ENCODE measurements at places on chromosomes 2 and 18.

DNA sequence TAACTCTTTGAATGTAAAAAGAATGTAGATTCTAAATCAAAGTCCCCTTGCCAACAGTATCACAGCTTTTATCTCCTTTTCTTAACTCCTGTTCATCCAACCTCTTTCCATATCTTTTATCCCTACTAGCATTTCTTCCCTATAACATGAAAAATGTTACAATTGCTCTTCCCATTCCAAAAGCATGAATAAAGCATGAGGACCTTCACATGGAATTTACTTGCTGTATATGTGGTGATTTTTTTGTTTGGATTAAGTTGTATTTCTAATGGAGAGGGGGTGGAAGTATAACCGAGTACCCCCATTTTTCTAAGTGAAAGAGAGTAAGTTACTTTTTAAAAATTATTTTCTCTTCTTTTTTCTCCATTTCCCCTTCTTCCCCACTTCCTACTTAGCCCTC is 94.9 kb upstream of the RBBP8 start:
- no peak for DNase-seq

- no peak for DNase-seq
Measured at GRCh38 chr2:148974095-148974494, 64.4 kb upstream of the LYPD6B start.

GRCh38 chr2:220572385-220572784 is 945.0 kb downstream of the SLC4A3 start:
- no peak for DNase-seq

DNA sequence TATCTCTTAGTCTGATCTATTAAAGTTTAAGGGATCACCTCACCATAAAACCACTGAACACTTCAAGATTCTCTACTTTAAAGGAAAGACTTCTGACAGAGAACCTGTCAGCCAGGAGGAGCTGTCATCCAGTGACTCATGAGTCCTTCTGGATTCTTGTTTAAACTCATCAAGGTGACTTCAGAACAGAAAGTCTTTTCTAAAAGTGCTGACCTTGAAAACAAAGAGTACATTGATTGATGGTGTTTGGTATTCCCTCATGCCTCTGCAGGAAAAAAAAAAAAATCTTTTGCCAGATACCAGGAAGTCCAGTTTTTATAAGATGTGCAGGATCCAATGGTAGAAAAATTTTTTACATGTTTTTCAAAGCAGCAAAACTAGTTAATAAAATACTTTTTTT is 12.3 kb downstream of the DSG2 start:
- no peak for DNase-seq

GRCh38 chr2:173150087-173150486 is 74.4 kb downstream of the MAP3K20 start:
- DNase-seq: no peak

GRCh38 chr2:212037062-212037461 is 501.5 kb downstream of the ERBB4 start:
- DNase-seq: no peak

DNA sequence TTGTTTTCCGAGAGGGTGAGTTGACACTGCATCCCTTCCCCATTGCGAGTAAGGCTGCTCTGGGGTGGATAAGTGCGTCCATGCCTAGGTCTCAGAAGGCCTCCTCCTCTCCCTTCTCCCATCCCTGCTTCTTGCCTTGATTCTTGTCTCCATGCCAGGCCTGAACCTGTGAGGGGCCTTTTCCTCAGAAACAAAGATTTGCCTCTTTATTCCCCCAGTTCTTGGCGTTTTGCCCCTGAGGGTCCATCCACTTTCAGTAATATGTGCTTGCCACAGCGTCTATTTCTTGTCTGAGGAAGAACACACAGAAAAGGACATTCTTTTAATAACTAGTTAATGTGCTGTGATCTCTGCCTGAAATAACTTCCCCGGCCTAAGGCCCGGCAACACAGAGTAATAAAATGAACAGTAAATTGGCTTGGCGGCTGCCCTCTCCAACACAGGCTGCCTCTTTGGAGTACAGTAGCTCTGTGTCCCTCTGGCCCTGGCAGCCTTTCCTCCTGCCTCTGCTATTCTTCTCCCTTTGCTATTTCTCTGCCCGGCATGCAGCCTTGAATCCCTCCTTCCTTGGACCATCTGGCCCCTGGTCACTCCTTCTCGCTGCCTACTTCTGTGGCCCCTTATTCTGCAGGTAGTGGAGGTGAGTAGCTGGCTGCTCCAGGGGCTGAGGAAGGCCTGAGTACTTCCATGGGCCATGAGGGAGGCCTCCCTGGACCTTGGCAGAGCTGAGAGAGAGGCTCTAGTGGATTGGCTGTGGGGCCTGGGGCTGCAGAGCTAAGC is 4.4 kb downstream of the EHD3 start:
- DNase-seq: no peak

DNA sequence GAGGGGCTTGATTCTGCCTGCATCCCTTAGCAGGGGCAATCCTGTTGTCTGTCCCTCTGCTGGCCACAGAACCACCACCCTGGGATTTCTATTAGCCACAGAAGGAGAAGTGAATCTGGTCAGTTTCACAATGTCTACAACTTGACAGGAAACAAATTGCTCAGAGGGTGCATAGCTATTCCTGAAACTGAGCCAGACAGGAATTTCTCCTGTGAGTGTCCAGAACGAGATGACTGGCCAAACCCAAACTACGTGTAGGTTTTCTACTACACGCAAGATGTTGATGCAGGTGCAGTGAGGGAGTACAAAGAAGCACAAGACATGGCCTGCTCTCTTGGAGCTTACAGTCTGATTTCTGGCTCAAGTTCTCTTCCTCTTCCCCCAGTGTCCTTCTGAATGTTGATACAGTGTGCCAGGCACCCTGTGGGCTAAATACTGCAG is 201.9 kb downstream of the CLIP4 start:
- no peak for DNase-seq

- peak; percentile 29 for DNase-seq
Measured at GRCh38 chr2:111118981-111119821, 1.5 kb upstream of the BCL2L11 start.

DNA sequence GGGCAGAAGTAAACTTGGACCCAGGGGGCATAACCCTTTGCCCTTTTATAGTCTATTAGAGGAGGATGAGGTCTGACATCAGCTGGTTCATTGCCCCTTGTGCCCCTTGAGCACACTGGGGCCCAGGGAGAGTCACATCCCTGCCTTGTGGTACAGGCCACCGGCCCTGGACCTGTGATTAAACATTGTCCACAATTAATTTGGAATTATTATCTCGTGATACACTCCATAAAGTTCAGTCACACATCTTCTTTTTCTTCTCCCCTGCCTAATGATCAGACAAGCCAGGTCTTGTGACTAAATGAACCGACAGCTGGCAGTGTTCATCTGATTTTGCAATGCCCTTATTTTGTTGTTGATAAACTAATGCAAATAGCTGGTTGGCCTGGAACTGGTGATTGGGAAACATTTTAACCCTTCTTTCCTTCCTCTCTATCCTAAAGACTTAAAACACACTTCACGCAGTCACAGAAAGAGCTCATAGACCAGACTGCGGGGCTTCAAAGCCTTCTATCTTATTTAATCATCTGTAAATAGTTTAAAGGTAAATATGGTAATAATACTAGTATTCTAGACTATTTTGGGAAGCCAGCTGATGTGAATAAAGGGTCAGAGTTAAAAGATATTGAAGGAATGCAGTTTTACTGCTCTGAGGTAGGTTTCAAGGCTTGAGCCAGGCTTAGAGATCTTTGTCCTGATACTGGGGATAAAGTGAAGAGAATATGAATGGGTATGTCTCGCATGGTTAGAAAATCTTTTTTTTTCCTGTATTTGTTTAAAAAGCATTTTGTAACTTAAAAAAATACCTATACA is 13.4 kb downstream of the IL1R1 start:
- DNase-seq: no peak

All from stimulated activated CD4-positive, alpha-beta T cell treated with anti-CD3 and anti-CD28 coated beads, Interleukin-15, amount 100 ng/mL, for 1 hour (primary cell).